ENCODE measurements at places on chromosomes 5 and 9. TPM values are rescaled to one million over a fixed set of nuclear protein-coding genes. Genes with fewer than 3 reads are reported as not detected.
A peak's percentile ranks its signal among the peaks of the same experiment; 100 is the strongest.

DNA sequence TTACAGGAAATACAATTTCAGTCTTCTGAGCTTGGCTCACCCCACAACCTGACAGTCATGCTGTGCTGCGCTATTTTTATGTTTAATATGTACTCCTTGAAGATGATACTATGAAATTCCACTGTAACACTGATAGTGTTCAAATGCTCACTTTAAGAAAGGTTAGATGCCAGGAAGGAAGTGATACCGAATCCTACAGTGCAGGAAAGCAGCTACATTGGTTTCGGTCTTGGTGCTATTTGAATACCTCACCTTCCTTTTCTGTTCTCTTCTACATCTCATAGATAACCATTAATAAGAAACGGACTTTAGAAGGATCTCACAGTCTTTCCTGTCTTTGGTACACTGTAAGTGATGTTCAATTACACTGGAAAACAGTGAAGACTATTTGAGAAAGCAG, 117.6 kb downstream of the SEMA5A start:
- H3K36me3 ChIP-seq = no peaks in the 10 kb centered on the region
- DNase-seq = no peak
- H3K4me1 ChIP-seq = peaks cover 4% of the 10 kb centered on the region
- no peak overlapping the region for H3K27ac ChIP-seq
- no peak overlapping the region for H3K4me3 ChIP-seq
- H3K27me3 ChIP-seq = no peaks in the 10 kb centered on the region

GRCh38 chr5:150542933-150543445, 35.1 kb downstream of the NDST1 start:
- H3K4me3 ChIP-seq = no peak overlapping the region
- DNase-seq = no peak
- no peaks in the 10 kb centered on the region for H3K36me3 ChIP-seq
- peaks cover 35% of the 10 kb centered on the region for H3K4me1 ChIP-seq

- peaks cover 19% of the 10 kb centered on the region for H3K4me1 ChIP-seq
- DNase-seq = no peak
- H3K27ac ChIP-seq = no peak overlapping the region
Measured at GRCh38 chr9:135978642-135979546, 17.7 kb upstream of the UBAC1 start.

GRCh38 chr9:37336150-37336549, 86.3 kb upstream of the GRHPR start:
- H3K4me3 ChIP-seq = no peak overlapping the region
- H3K27me3 ChIP-seq = no peaks in the 10 kb centered on the region
- H3K36me3 ChIP-seq = no peaks in the 10 kb centered on the region

GRCh38 chr5:76893294-76893693, 43.5 kb downstream of the S100Z start:
- H3K27me3 ChIP-seq = no peaks in the 10 kb centered on the region
- no peaks in the 10 kb centered on the region for H3K4me1 ChIP-seq
- no peak for DNase-seq
- H3K36me3 ChIP-seq = no peaks in the 10 kb centered on the region

PCDHGB7 gene
- 15.3 TPM for total RNA-seq

SMIM33 gene
- 0.16 TPM for total RNA-seq

DNA sequence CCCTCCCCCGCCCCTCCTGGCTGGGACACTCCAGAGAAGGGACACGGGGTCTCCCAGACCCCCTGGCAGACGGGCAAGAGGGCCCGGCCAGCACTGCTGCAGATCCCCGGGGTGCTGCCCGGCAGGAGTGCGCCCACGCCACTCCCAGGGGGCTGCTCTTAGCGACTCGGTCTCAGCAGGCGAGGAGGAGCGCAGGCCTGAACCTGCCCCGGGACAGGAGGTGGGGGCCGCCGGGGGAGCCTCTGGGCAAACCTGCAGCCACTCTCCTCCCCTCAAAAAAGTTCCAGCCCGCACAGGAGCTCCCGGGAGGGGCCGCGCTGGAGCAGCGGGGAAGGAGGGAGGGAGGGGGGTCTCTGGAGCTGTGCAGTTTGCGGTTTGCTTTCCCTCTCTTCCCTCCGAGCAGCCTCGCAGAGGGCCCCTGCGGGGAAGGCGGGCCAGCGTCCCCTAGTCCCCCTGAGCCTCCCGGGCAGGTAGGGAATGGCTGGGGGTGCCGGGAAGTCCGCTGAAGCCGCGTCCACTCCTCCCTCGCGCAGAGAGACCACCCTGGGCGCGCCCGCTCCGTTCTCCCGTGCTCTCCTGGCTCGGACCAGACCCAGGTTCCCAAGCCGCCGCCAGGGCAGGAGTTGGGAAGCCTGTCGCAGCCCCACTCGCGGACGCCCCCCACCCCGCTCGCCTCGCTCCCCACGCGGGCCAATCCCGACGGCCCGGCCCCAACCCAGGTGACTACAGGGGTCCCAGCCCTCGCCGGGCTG, 44.2 kb downstream of the NACC2 start:
- peaks cover 17% of the 10 kb centered on the region for H3K4me1 ChIP-seq
- no peak for DNase-seq
- peak overlapping the region; percentile 57 for H3K4me3 ChIP-seq
